ENCODE measurements at places on chromosomes 13 and 19.

DNA sequence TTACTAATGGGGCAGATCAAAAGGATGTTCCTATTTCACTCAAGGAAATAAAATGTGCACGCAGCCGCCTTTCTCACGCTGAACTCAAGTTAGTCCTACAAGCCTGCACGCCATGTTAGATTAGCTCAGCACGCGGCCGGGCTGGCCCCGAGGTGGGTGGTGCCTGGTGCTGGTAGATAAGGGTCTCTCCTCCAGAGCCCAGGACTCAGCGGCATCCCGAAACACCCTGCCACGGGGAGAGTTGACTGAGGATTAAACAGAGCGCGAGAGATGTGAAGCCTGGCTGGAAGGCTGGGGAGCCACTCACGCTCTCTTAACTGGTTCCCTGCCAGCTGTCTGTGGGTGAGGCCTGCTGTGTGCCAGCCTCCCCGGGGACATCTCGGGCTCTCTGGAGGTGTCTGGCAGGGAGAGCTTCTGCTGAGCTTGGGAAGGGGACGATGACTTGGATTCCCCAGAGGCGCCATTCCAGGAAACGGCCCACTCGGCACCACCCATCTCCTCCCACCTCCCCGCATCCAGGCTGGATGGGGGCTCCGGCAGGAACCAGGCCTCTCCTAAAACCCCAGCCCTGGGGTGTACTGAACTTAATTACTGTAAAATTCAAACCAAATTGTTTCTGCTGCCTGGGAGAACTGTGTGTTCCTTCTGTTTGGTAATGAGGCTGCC lies 122.2 kb downstream of the KDM4B start:
- no peak for DNase-seq

DNA sequence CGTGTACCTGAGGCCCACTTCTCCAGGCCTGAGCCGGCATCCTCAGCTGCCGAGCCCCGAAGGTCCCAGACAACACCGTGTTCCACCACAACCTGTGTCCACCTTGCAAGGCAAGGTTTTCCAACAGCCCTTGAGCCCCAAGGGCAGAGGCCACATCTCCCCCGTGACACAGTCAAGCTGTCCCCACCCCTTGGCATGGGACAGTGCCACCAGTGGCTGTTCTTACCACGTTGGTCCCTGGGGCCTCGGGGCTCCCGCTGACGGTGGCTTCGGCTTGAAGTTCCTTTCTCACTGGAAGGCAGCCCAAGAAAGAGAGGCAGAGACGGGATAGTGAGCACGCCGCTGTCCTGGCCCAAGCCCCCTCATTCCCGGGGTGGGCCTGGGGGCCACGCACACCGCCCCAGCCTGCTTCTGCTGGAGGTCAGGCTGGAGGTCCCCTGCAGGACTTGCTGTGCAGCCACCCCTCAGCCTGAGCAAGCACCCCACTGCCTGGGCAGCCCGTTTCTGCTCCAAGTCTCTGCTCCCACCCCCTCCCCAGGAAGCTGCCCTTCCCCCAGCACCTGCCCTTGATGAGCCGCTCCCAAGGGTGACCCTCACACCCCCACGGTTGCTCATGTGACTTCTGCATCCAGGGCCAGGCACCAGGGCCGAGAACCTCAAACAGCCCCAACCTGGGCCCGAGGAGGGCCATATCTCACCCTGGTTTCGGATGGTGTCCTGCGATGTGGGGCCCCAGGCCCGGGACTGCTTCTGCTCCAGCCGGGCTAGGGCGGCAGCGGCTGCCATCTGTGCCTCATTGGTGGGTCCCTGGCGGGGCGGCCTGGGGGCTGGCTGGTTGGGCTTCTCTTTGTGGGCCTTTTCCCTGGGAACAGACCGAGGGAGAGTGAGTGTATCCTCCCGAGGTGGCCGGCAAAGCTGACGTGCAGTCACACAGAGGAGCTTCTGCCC lies 4.1 kb downstream of the UBXN6 start:
- no peak for DNase-seq

- DNase-seq, result no peak
Observed at GRCh38 chr13:75787249-75787928, 151.3 kb downstream of the LMO7 start.

- DNase-seq, result no peak
Observed at GRCh38 chr13:108947551-108948030, 318.2 kb downstream of the MYO16 start.

- DNase-seq, result no peak
Observed at GRCh38 chr13:97243915-97244781, 22.0 kb downstream of the MBNL2 start.

DNA sequence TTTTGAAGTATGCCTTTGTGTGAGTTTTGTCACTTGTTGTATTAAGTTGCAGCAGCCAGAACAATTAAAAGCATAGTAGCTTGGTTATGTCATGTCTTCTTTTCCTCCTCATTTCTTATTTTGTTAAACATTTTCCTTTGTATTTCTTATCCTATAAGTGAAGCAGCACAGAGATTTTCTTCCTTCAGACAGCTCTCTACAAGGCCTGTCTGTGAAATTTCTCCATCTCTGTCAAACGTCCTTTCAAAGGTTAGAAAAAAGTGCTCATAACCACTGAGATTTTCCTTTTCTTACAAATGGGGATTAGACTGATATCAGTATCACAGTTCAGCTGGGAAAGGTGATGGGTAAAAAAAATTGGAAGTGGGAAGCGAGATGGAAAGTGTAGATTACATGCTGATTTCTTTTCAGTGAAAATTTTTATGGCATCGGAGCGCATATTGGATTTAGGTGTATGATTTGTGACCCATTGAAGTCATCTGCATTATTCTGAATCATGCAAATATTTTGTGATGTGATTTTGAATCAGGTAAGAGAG lies 71.7 kb downstream of the GPC5 start:
- no peak for DNase-seq

DNA sequence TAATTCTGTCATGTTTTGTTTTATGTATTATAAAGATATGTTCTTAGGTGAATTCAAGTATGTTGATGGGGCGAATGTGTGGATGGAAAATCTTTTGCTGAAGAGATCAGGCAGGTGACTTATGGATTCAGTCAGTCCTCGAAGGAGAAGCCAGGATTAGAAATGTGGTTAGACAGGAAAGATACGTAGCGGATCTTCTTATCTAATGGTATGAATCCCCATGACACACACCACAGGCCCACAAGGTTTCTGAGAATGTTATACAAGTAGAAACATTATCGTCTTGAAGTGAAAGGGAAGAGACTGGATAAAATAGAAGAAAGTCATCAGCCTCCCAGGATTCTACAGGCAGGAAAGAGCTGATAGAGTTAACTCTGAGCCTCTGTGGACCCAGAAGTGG lies 69.0 kb upstream of the RFXAP start:
- DNase-seq, result no peak

DNA sequence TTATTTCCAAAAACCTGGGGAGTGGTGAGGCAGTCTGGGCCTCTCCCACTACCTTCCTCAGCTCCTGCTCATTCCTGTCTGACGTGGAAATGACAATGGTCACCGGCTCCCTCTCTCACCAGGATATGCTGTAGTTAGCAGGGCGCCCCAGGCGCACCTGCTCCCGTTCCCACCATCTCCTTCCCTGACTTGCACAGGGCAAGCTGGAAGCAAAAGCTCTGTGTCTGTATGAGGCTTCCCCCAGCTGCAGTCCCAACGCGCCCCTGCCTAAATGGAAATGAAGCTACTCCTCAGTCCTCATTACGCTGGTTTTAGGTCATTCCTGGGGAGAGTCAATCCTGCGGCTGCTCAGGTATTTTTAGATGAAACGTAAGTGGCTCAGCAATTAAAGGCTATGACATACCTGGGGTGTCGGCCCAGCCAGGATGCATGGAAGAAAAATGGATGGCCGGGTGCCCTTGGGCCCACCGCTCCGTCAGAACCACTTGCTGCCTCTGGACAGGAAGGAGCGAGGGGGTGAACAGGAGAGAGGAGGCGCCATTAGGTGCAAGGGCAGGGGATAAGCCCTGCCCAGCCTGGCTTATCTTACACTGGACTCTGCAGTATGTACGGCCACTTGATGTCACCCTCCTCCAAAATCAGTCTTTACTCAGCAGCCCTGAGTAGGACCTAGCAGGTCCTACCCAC lies 32.4 kb downstream of the DHRS12 start:
- no peak for DNase-seq

GRCh38 chr13:44622261-44622660 lies 46.1 kb upstream of the TSC22D1 start:
- no peak for DNase-seq

GRCh38 chr19:24074720-24075454 lies 12.1 kb upstream of the ZNF254 start:
- DNase-seq, result no peak

DNA sequence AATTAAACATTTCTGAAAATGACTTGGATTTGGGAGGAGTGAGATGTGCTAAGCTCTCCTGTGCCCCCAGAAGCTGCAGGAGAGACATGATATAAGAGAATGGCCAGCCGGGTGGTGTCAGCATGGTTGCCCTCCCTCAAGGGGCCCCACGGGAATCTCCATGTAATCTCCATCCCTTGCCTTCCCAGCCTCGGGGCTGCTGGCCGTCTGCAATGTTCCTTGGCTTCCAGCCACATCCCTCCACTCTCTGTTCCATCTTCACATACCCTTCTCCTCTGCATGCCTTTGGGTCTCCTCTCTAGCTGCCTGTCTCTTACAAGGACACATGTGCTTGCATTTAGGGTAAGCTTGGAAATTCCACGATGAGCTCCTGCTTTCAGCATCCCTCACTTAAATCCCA lies 172.0 kb downstream of the TSHZ3 start:
- no peak for DNase-seq

DNA sequence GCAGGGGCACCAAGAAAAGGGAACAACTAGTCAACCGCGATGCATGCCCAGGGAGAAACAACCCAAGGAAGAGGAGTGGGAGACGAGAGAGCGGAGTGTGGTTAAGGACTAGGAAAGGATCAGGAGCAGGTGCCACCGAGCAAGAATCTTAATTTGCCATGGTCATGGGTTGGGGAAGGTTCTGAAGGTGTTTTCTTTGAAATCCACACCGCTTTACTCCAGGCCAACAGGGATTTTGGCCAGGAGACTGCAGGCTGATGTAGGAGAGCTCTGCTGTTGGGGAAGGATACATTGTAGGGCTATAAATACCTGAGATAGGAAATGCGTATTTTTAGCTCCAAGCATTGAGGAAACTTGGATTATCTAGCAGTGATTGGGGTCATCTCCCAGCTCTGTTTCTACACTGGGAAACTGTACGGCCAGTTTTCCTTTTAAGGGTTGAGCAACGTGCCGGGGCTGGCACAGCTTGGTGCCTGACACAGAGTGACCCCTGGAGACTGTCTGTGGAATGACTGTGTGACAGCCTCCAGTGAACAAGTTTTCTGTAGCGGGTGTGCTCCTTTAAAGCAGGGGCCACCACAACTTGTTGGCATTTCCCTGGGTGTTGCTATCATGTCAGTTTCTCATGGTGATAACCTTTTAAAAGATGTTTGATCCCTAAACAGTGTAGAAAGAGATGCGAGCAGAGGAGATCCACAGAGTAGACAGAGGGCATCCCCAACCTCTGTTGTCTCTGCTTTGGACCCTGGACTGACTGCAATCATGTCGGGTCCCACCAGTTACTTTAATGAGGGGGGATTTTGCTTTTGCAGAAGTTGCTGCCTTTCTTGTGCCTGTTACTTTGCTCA lies 34.3 kb downstream of the ZNF536 start:
- no peak for DNase-seq

DNA sequence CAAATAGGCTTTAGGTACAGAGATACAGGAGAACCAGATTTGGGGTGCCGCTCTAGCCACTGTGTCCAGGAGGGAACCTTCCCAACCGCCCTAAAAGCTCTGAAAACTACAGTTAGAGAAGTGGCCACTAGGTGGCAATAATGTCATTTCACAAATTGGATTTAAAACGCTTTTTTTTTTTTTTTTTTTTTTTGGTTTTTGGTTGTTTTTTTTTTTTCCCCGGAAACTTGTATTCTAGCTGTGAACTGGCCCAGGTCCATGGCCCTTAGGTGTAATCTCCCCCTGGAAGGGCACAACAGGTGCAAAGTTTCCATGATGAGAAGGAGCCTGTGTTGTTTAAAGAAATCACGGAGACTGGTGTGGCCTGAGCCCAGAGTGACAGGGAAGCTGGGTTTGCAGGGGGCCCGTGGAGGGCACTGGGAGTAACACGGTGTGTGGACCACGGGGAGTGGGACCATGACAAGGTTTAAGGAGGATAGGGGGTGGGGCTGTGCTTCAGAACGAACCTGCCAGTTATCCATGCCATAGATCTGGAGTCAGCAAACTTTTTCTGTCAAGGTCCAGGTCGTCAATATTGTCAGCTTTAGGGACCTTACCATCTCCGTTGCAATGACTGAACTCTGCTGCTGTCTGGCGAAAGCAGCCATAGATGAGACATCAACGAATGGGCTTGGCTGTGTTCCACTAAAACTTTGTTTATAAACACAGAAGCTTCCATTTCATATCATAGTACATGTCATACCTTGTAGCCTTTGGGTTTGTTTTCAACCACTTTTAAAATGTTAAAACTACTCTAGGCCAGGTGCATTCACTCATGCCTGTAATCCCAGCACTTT lies 10.1 kb downstream of the OR1I1 start:
- peak; percentile 20 for DNase-seq

GRCh38 chr19:7509625-7510024 lies 6.3 kb upstream of the ZNF358 start:
- no peak for DNase-seq

DNA sequence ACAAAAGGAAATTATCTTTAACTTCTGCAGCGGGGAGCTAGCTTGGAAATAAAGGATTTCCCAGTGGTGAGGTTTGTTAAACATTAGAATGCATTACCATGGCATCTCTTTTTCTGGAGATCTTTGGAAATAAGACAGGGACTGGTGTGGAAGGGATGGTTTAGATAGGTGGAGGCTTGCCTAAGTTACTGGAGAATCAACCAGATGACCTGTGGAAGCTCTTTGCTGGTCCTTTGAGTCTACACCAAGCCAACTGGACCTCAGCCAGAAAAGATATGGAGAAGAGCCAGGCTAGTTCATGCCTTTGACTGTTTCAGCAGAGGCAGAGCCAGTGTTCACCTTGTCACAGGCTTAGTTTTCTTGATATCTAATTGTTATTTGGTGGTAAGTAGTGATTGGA lies 134.7 kb downstream of the KCNRG start:
- DNase-seq, result no peak

DNA sequence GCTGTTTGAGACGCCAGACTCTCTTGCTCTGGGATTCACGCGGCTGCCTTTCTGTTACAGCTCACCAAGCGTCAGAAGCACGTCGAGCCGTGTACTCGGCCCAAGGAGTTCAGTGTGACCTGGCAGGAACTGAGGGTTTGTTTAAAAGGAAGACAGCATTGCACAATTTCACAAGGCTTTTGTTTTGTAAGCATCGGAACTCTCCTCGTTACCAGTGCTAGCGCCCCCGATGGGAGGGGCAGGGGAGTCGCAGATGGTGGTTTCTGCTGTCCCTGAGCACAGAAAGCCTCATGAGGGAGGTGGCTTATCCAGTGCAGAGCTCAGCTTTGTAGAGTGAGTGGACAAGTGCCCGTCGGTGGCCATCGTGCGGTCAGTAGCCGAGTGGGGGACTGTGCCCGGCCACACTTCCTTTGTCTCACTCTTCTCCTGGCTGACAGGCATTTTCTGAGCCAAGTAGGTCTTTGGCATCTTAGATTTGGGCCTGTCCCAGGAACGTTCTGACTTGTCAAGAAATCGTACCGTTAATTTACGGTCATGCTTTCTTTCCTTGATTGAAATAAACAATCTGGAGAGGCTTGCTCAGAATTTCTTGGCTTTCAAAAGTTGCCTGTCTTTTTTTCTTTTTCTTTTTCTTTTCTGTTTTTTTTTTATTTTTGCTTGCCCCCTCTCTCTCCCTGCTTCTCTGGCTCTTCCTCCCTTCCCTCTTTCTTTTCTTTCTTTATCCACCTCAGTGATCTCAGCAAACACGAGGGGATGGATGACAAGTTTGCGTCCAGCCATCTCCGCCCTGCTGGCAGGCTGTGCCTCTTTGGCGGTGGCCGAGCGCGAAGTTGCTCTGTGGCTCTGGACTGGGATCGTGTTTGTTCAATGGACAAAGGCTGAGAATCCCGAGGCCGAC lies 7.7 kb downstream of the KDM4B start:
- DNase-seq, result no peak

- no peak for DNase-seq
Observed at GRCh38 chr13:31485651-31486051, 253.7 kb upstream of the RXFP2 start.
